ENCODE measurements at places on chromosomes 2 and 18.

DNA sequence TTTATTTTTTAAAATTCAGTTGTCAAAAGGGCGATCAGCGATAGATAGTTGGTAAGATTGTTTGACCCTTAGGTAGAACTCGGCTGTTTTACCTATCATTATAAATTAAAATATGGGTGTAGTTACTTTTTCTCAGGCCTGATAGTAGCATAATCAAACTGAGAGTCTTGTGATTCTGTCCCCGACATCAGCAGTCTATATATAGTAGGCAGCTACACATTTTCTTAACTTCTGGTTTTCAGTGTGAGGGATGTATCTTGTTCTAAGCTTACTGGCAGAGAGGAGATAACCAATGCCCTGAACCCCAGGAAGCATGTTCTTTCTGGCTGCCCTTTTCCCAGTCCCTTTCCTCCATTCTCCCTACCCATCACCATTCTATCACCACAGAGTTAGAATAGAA lies 56.6 kb downstream of the XRCC5 start:
- no peak for DNase-seq

GRCh38 chr18:32770054-32770665 lies 2.7 kb downstream of the KLHL14 start:
- no peak for DNase-seq

- DNase-seq: no peak
These were observed 90.3 kb downstream of the OLA1 start for GRCh38 chr2:174158003-174158402.

GRCh38 chr2:171086352-171087290 lies 74.1 kb downstream of the TLK1 start:
- DNase-seq: peak; percentile 50

- DNase-seq: no peak
These were observed 5.6 kb upstream of the SMAD7 start for GRCh38 chr18:48956356-48956755.

DNA sequence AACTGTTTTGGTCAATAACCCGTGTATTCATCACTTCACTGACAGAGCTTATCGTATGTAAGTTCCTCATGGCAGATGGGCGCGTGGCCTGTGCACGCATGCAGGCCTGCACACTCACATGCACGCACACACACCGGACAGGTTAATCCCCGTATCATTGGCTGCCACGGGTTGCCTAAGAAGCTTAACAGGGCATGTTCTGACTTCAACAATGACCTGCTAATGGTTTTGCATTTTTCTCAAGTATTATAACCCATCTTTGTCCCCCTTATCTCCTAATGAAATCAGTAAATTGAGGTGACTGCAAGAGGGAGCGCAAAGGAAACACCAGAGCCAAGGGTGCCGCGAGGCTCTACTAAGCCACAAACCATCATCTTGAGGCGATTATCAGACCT lies 399.0 kb upstream of the ID2 start:
- no peak for DNase-seq

- peak; percentile 53 for DNase-seq
These were observed 47.9 kb downstream of the MEMO1 start for GRCh38 chr2:31962757-31963361.
